ENCODE measurements at places on chromosomes 3 and 15.

DNA sequence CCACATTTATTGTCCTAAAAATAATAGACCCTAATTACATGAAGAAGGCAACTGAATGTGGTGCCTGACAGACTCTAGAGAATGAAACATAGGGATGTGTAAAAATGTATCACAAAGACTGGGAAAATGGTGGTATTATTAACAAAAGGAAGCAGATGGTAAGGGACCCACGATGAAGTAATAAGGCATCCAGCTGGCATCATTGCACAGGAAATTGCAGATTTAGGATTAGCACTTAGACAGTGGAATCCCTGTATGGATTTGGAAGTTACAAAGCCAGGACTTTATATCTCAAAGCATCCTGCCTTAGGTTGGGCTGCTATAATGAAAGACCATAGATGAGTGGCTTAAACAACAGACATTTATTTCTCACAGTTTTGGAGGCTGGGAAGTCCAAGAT, 104.3 kb downstream of the PPM1L start:
- no peak for DNase-seq

DNA sequence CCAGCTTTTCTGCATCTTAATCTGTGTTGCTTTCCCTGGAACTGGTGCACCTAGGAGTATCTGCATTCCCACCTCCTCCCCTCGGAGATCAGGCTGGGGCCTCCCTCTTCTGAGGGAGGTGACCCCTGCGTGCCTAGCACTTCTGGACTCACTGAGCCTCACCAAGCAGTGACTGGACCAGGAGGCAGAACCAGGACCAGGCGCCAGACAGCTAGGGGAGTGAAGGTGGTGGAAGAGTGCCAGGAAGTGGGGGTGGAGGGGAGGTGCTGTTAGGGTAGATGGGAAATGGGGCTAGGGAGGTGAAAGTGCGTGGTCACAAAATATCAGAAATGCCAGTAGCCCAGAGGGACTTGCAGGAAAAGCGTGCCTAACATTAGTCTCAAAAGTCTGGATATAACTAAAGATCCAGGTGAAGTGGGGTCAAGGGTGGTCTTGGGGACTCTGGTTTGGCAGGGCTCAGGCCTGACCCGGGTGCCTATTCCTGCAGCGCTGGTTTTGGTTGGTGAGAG, 1.2 kb downstream of the DUOXA2 start:
- no peak for DNase-seq

- no peak for DNase-seq
Measured at GRCh38 chr3:67863869-67864268, 209.5 kb upstream of the SUCLG2 start.

- no peak for DNase-seq
Measured at GRCh38 chr15:68764090-68764489, 56.6 kb downstream of the ANP32A start.

- DNase-seq: no peak
Measured at GRCh38 chr3:193780810-193781478, 187.9 kb downstream of the OPA1 start.

DNA sequence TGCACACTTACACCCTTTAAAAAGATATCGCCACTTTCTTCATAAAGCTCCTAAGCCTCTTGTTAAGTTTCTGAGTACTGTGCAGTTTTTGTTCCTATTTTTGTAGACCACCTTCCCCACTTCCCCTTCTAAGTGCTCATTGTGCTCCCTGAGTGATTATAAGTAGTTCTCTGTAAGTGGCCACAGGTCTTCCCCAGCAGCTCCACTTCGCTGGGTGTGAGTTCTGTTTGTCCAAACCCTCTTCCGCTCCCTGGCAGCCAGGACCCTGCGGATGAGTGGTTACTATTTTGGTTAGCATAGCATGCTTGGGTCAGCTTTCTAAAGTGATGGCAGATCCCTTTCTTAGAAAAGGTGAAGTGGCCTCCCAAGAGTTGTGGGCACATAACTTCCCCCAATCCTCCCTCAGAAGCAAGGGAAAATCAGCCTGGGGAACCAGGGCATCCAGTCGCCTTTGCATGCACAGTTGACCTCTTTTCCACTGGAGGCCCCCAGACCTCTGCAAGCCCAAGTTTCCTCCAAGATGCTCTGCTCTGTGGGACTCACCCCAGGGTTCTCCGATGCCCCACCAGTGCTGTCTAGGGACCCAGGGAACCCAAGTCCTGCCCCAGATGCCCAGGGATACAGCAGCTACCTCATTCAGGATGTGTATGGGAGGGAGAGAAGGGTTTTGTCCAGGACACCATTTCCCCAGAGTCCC, 69.6 kb downstream of the ATP10A start:
- DNase-seq: no peak

DNA sequence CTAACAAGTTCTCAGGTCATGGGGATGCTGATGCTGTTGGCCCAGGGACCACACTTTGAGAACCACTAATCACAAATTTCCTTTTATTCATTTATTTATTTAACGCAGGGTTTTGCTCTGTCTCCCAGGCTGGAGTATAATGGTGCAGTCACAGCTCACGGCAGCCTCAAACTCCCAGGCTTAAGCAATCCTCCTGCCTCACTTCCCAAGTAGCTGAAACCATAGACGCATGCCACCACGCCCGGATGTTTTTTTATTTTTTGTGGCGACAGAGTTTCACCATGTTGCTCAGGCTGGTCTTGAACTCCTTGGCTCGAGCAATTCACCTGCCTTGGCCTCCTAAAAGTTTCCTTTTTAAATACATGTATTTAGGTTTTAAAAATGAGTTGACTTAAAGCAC, 20.7 kb upstream of the ISLR2 start:
- no peak for DNase-seq

- DNase-seq: no peak
Measured at GRCh38 chr3:190301591-190301990, 20.7 kb downstream of the CLDN1 start.

- no peak for DNase-seq
Measured at GRCh38 chr15:28726102-28726501, 13.9 kb upstream of the GOLGA8M start.

- no peak for DNase-seq
Measured at GRCh38 chr15:29675791-29676301, 146.4 kb downstream of the TJP1 start.

GRCh38 chr3:4507024-4507596, 14.0 kb downstream of the ITPR1 start:
- no peak for DNase-seq

DNA sequence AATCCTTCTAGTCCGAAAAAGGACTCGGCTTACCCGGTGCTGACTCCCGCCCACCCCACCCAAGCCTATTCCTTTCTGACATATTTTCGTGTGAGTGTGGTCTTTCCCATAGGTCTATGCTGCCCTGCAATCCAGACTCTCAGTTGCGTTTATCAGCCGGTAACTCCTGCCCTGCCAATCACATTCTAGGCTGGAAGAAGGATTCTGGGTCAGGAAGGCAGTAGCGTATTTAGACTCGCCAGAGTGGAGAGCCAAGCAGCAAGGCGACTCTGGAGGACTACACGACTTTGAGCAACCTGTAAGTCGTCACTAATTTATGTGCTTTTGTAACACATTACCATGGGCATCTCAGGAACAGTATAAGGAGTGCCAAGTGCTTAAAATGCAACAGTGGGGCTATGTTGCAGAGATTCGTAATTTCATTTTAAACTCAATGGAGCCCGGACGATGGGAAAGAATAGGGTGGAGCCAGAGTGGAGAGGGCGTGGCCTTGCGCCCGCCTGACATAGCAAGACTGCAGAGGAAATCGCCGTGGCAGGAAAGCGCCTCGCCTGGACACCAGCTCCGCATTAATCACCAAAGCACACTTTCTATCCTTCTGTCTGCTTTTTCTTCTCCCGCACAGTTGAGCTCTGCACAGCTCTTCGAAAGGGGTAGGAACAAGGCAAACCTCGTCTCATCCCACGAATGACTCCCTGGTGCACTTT, 1044.2 kb downstream of the AGBL1 start:
- no peak for DNase-seq

DNA sequence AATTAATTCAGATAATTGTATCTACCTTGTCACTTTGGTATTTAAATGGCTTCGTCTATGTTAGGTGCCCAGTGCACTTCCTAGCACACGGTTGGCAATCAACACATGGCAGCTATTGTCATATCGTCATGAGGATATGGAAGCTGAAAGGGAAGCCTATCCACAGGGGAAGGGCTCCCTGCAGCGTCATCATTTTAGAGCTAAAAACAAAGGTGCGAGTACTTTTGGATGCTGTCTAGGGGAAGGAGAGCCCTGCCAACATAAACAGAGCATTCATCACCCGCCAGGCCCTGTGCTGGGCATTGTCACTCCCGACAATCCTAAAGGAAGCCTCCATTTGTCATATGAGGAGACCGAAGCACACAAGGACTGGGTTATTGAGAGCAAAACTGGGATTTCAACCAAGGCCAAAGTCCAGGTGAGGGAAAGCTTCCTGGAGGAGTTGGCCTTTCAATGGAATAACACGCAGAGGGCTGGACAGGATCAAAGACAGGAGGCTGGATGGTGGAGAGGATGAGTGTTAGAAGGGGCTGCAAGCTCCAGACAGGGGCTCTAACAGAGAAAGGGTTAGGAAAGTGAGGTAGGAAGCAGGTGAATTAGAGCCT, 8.0 kb upstream of the PARL start:
- DNase-seq: no peak
